ENCODE measurements at places on chromosomes 7 and 10.

DNA sequence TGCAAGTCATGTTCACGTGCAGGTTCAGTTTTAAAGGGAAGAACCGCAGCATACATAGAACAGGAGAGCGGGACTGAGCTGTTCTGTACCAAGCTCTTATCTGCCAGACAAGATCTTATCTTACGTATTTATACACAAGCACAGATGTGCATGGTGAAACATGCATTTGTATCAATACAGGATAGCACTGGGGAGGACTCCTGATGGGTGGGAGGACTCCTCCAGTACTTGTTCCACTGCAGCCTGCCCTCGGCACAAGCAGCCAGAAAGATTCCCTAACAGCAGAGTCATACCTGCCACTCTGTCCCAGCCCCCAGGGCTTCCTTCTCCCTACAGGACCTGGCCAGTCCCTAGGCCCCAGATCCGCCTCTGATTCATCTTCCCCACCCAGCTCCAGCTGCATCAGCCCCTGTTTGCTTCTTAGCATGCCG, 13.2 kb upstream of the PRKCQ start:
- DNase-seq = no peak

DNA sequence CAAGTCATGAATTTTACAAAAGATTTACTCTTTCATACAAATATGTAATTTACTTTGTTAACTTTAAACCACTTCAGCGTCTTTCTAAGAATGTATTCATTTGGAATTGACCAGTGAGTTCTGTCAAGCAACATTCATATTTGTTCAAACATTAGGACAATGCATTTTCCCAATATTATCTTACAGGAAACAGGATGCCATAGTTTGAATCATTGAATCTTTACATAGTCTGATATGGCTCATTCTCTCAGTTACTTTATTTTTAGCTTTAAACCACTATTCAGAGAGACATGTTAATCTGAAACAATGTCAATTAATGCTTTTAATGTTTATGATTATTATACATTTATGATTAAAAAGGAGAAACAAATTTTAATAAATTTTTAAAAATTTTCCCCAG, 21.1 kb upstream of the MEOX2 start:
- DNase-seq = no peak

DNA sequence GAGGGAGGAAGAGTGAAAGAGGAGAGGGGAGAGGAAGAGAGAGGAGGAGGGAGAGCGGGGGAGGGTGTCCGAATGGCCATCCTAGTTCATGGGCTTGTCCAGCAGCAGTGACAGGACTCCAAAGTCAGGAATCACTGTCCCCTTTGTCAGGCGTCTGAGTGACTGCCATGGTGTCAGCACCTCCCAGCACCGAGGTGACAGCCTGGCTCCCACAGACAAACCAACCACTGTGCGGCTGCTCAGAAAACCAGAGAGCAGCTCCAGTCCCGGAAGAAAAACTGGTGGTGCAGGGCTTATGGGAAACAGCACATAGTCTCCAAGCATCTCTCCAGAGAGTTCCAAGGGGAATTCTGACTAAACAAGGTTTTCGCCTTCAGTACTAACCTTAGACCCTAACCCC, 18.9 kb upstream of the FGFR2 start:
- no peak for DNase-seq

- DNase-seq = no peak
Observed at GRCh38 chr10:96670786-96671185, 49.5 kb downstream of the PIK3AP1 start.

DNA sequence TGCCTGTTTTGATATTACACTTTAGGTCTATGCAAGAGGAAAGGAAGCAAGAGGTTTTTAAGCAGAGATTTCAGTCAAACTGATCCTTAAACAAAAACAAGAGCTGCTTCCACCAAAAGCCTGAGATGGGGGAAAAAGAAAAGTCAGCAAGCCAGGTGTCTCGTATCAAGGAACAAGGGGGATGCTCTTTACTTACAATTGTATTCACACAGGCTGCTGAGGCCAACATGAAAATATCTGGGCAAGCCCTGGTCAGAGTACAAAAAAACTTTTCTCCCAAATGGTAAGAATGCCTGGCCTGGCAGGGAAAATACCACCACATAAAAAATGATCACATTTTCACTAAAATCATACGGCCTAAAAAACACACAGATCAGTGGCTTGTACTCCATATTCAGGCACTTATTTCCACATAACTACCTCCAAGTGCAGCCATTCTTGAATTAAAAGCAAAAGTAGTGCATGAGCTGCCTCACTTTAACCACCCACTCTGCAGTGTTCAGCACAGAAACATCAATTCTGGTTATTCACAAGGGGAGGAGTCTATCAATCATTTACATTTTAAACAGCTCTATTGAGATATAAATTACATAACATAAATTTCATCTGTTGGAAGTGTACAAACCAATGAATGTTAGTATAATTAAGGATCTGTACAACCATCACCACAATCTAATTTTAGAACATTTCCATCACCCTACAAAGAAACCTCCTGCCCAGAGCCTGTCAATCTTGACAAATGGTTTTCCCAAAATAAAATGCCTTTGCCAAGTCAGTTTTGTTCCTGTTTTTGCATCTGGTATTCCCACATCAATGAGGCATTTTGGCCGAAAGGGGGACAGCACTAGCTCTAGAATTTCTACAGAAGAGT, 70.2 kb downstream of the GRB10 start:
- no peak for DNase-seq

- DNase-seq = no peak
Observed at GRCh38 chr10:134247-135131, 766 bp upstream of the ZMYND11 start.

DNA sequence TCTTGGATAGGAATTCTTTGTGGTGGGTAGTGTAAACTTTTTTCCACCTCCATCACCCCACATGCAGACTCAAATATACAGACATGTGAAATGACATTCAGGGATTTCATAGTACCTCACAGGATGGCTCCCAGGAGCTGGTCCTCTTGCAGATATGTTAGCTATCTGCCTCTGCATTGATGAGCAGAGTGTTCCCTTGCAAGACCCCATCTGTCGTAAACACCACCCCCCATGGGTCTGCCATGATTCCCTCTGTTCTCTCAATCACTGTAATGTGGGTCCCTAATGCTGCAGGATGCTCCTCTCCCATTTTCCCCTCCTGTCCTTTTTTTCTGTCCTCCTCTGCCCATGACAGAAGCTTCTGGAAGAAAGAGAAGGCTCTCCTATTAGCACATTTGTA, 391.2 kb upstream of the PODXL start:
- DNase-seq = no peak

DNA sequence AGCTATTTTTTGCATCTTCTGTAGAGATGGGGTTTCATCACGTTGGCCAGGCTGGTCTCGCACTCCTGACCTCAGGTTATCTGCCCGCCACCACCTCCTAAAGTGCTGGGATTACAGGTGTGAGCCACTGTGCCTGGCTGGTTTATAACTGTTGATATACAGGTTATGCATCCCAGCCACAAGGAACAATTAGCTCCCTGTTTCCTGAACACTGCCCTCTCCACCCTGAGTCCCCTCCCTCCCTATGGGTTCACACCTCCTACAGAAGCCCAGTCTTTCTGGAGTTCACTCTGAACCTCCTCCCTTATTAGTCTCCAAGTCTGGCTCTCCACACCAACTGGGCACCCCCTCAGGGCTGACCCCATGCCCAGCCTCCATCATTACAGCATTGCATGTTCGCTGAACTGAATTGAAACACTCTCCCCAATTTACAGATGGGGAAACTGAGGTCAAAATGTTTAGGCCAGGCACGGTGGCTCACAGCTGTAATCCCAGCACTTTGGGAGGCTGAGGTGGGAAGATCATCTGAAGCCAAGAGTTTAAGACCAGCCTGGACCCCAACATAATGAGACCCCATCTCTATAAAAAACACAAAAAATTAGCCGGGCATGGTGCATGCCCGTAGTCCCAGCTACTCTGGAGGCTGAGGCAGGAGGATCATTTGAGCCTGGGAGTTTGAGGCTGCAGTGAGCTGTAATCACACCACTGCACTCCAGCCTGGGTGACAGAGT, 1.7 kb upstream of the CLIP2 start:
- no peak for DNase-seq

GRCh38 chr7:35524112-35524804, 170.7 kb downstream of the HERPUD2 start:
- no peak for DNase-seq

DNA sequence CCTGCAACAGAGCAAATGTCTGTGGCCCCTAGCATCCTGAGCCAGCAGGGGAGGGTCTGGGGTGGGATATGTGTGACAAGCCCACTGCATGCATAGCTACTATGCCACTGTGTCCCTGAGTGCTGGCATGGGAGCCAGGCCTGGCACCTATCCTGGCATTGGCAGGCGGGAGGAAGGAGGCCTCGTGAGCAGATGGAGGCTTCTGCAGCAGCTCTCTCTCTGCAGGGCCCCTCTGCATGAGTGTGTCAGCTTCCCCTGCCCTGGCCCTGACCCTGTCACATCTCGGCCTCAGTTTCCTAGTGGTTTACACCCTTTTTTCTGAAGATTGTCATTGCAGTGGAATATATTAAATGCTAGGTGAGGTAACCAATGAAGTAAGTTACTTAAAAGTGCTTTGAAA, 13.1 kb upstream of the IMPDH1 start:
- no peak for DNase-seq

DNA sequence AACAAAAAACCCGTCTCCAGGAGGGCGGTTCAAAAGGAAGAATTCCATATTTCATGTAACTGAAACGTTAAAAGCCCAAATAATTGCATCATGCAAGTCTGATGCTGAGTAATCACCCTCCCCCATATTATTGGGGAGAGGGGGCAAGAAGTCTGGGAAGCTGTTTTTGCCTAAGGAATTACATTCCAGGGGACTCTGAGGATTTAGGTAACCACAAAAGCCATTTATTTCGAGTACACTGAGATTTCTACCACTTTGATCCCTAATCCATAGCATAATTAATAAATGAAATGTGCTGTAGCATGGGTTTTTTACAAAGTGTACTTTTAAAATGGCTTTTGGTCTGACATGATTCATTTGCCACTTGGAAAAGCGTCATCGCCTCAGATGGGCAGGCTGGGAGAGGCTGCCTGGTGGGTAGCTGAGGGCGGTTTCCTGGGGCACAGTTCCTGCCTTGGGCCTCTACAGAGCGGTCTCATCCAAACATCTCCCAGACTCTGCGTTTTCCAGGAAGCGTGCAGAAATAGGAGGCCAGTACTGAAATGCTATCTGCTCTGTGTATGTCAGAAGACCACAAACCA, 106.5 kb downstream of the TCF7L2 start:
- peak; percentile 59 for DNase-seq

- no peak for DNase-seq
Observed at GRCh38 chr7:39539816-39540215, 26.4 kb upstream of the YAE1 start.

GRCh38 chr10:71218046-71218650, 5.8 kb downstream of the UNC5B start:
- DNase-seq = peak; percentile 35

DNA sequence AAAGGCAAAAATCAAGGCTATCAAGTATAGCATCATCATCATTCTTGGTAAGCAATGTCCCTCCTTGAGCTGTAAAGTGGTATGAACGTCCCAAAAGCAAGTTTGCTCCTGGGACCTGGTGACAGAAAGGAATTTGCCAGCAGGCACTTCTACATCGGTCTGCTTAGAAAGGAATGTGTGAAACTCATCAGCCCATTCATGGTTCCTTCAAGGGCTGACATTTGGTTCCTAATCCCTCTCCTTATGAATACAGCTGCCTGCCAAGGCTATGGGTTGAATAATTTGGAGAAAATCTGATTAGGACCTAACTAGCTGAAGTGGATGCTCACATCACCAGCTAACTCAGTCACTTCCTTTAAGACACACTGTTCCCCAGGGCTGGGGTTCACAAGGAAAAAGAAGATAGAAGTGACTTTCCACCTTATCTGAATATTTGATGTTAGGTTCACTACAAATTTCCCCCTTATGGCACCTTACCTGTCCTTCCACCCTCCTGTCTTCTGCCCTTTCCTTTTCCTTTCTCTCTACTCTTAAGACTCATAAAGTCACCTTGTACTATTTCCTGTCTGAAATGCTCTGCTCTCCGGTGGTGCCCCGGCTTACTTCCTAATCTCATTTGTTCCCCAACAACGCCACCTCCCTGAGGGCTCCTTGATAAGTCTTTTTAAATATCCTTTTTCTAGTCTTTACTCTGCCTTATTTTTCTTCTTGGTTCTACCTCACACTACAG, 187.1 kb downstream of the NPSR1 start:
- DNase-seq = no peak

DNA sequence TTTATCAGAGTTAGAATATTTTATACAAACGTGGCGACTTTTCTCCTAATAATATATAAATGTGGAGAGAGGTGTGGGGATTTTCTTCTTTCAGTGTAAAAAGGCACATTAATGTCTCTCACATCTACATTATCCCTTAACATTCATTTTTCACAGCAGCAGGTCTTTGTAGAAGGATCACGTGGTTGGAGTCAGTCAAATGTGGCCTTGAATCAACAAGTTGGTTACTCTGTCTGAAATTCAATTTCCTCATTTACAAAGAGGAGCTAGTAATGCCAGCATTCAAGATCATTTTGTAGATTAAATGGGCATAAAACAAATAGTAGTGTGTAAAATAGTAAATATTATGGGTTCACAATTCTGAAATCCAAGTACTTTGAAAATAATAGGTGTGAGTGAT, 183.1 kb upstream of the SEMA3E start:
- no peak for DNase-seq

GRCh38 chr10:26464632-26465280, 26.6 kb downstream of the APBB1IP start:
- DNase-seq = no peak

- DNase-seq = no peak
Observed at GRCh38 chr7:1675673-1676549, 5.8 kb downstream of the ELFN1 start.

DNA sequence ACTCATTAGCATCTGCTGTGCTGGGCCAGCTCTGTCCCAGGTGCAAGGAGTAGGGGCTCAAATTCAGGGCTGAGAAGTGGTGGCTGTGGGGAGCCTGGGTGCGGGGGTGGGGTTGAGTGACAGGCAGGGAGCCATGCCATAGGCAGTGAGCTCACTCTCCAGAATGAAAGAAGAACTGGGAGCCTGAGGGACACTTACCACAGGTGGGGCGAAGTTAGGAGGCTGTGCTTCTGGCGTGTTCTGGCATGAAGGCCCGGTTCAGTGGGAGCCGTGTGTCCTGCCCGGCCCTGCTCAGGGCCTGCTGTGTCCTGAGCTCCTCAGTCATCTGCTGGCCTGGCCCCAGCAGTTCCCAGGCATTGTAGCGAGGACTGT, 62.5 kb downstream of the MKI67 start:
- DNase-seq = no peak

DNA sequence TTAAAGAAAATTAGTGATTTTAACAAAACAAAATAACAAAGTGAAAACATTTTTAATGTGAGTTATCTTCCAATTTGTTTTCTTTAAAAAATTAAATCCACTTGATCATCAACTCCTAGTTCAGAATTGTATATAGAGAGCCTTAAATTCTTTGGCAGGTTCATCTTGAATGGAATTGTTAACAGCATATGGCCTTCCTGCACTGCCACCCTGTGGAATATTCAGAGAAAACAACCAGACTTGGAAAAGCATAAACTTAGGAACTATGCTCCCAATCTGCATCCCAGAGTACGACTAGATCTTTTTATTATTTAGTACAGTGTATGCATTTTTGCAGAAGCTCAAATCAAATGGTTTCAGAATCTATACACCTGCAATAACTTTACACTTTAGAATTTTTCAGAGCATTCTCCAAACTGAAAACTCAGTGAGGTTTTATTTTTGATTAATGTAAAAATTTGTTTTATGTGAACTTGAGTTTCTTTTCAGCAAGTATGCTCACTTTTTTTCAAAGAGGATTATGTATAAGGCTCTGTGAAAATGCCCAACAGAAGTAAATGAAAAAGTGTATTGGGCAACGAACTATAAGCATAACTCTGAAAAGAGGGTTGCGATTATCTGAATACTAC, 44.9 kb upstream of the ANK3 start:
- peak; percentile 39 for DNase-seq

All from HFFc6 (cell line).